Activated CD4-positive, alpha-beta T cell treated with anti-CD3 and anti-CD28 coated beads for 36 hours (primary cell): ENCODE measurements at places on chromosomes 5 and 9. TPM values are rescaled to one million over a fixed set of nuclear protein-coding genes. Genes with fewer than 3 reads are reported as not detected.
A peak's percentile ranks its signal among the peaks of the same experiment; 100 is the strongest.

GRCh38 chr5:131491749-131492148 lies 143.3 kb downstream of the RAPGEF6 start:
- H3K36me3 ChIP-seq = peaks cover 71% of the 10 kb centered on the region
- DNase-seq = no peak
- H3K27ac ChIP-seq = no peak overlapping the region
- H3K4me1 ChIP-seq = peaks cover 34% of the 10 kb centered on the region
- no peak overlapping the region for H3K4me3 ChIP-seq

DNA sequence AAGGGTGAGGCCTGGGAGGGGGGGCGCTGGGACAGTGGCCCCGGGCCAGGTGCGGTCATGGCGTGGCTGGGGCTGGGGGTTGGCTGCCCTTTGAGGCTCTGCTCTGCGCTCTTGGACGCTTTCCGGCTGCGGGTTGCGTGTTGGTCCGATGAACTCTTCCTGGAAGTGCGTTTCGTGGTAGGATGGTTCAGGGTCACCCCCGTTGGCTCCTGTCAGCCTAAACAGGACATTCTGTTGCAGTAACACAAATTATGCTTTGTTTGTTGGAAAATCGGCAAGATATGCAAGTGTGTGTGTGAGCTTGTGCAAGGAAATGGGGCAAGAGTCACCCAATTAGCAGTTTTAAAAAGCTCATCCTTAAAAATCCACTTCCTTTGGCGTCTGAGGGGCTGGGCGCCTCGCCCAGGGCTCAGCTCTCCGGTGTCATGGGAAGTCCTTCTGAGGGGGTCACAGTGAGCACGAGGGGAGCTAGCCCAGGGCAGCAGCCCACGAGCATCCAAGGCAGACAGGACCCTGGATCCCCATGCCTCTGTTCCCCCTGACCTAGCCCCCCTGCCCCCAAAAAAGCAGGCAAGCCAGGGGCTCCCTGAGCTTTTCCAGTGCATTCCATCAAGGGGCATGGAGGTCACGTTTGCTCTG lies 22.2 kb upstream of the RNU6ATAC start:
- H3K27me3 ChIP-seq = no peaks in the 10 kb centered on the region
- no peaks in the 10 kb centered on the region for H3K36me3 ChIP-seq
- DNase-seq = peak; percentile 2
- H3K27ac ChIP-seq = no peak overlapping the region
- no peak overlapping the region for H3K4me3 ChIP-seq

Gene INVS
- 14.1 TPM for total RNA-seq

Gene PLAC8L1
- total RNA-seq = not detected

DNA sequence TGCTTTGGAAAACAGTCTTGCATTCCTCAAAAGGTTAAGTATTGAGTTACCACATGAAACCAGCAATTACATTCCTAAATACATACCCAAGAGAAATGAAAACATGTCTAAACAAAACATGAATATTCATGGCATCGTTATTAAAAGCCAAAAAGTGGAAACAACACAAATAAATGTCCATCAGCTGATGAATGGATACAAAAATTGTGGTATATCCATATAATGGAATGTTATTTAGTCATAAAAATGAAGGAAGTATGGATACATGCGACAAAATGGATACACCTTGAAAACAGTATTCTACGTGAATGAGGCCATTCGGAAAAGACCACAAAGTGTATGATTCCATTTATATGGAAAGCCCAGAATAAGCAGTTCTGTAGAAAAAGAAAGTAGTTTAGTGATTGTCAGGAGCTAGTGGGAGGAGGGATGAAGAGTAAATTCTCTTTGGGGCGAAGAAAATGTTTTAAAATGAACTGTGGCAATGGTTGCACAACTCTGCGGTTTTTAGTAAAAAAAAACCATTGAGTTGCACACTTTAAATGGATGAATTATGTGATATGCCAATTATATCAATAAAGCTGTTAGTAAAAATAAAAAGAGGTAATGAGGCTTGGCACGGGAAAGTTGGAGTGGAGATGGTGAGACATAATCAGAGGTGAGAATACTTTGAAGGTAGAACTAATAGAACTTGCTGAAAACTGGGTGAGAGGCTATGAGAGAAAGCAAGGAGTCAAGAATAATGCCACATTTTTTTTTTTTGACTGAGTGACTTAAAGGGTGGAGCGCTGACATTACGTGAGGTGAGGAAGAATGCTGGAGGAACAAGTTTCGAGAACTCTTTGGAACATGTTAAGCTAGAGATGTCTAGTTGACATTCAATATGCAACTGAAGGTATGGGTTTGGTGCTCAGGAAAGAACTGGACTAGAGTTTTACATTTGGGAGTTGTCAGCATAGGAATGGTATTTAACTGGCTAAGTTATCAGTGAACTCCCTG lies 194.9 kb upstream of the ZNF608 start:
- no peak overlapping the region for H3K27ac ChIP-seq
- no peak for DNase-seq
- no peaks in the 10 kb centered on the region for H3K36me3 ChIP-seq

- H3K4me3 ChIP-seq = no peak overlapping the region
- H3K27me3 ChIP-seq = no peaks in the 10 kb centered on the region
- H3K4me1 ChIP-seq = peaks cover 8% of the 10 kb centered on the region
- no peak overlapping the region for H3K27ac ChIP-seq
- H3K36me3 ChIP-seq = no peaks in the 10 kb centered on the region
- DNase-seq = no peak
These were observed 73.0 kb downstream of the ENC1 start for GRCh38 chr5:74567411-74567995.

- DNase-seq = no peak
- H3K27ac ChIP-seq = no peak overlapping the region
- H3K36me3 ChIP-seq = peaks cover 2% of the 10 kb centered on the region
- H3K27me3 ChIP-seq = no peaks in the 10 kb centered on the region
These were observed 1.6 kb upstream of the TGFBR1 start for GRCh38 chr9:99103054-99103895.

- H3K36me3 ChIP-seq = peaks cover 2% of the 10 kb centered on the region
- H3K4me3 ChIP-seq = no peak overlapping the region
- no peaks in the 10 kb centered on the region for H3K27me3 ChIP-seq
- no peaks in the 10 kb centered on the region for H3K4me1 ChIP-seq
These were observed 14.6 kb downstream of the RECK start for GRCh38 chr9:36051317-36051716.

- peak overlapping the region; percentile 76 for H3K27ac ChIP-seq
- no peak for DNase-seq
- no peaks in the 10 kb centered on the region for H3K27me3 ChIP-seq
- peaks cover 74% of the 10 kb centered on the region for H3K4me1 ChIP-seq
These were observed 26.4 kb downstream of the JADE2 start for GRCh38 chr5:134551901-134552300.

- no peak for DNase-seq
- no peaks in the 10 kb centered on the region for H3K36me3 ChIP-seq
- H3K4me1 ChIP-seq = no peaks in the 10 kb centered on the region
- H3K27me3 ChIP-seq = no peaks in the 10 kb centered on the region
- H3K4me3 ChIP-seq = no peak overlapping the region
These were observed 65.9 kb downstream of the PPARGC1B start for GRCh38 chr5:149796030-149796429.

DNA sequence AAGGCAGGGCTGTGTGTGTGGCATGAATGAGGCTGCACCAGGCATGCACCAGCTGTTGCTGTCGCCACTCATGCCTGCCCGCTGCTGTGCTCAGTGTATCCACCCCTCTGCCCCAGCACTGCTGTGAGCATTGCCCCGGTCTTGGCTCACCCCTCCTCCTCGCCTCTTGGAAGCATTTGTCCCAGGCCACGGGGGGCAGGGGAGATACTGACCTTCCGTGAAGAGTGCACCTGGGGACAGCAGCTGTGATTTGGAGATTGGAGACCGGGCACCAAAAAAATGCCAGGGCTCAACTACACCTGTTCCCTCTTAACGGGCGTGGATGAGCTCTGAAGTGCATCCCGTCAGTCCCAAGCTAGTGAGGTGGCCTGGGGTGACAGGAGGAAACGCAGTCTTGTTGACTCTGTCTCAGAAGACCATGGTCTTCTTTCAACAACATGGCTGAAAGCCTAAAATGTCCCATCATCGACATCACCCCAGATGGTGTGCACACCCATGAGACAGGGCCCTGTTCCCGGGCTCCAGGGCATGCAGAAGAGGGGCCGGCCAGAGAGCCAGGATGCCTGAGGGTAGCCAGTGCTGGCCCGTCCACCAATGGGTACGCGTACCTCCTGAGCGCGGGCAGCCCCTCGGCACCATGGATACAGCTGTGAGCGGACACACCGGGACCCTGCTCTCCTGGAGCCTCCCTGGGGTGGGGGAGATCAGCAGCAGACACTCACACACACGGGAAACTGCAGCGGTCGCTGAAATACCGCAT lies 115.8 kb downstream of the COL5A1 start:
- no peaks in the 10 kb centered on the region for H3K27me3 ChIP-seq
- no peaks in the 10 kb centered on the region for H3K36me3 ChIP-seq
- no peaks in the 10 kb centered on the region for H3K4me1 ChIP-seq
- no peak overlapping the region for H3K27ac ChIP-seq

DNA sequence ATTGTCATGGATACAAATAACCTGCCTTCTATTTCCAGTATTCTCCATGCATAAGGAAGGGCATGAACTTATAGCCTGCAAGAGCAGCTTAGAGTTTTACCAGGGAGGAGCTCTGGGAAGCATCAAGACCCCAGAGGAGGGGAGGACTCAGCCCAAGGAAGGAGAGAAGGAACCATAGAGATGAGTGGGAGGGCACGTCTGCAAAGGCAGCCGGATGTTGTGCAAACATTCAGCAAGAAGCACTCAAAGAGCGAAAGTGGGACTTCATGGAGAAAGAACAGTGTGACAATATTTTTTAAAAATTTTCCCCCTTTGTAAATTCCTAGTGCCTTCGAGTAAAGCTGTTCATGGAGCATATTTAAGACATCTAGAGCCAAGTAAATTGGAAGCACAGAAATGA lies 270.1 kb upstream of the PTGER4 start:
- peak overlapping the region; percentile 94 for H3K27ac ChIP-seq
- peak; percentile 65 for DNase-seq
- H3K4me3 ChIP-seq = peak overlapping the region; percentile 58
- peaks cover 23% of the 10 kb centered on the region for H3K36me3 ChIP-seq

- H3K36me3 ChIP-seq = no peaks in the 10 kb centered on the region
- no peaks in the 10 kb centered on the region for H3K27me3 ChIP-seq
- no peaks in the 10 kb centered on the region for H3K4me1 ChIP-seq
- H3K4me3 ChIP-seq = no peak overlapping the region
- no peak overlapping the region for H3K27ac ChIP-seq
These were observed 73.4 kb upstream of the ATG10 start for GRCh38 chr5:81898403-81898802.

DNA sequence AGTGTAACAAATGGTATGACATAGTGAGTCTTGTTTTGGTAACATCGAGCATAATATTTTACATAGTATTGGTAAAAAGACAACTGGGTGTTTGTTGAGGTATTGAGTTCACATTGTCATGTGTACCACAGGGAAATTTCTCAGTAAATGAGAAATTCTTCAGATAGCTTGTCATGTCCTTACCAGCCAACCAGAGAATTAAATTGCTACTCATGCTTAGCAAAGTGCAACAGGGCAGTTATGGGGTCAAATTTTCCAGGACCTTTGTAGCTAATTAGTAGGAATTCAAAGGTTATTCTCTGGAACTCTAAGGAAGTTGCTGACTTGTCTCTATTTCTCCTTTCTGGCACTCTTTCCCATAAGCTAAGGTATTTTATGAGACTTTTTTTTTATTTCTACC lies 595.7 kb downstream of the EFNA5 start:
- no peak for DNase-seq
- H3K36me3 ChIP-seq = no peaks in the 10 kb centered on the region
- H3K27me3 ChIP-seq = no peaks in the 10 kb centered on the region
- H3K27ac ChIP-seq = no peak overlapping the region

Gene PCDHB6
- not detected for total RNA-seq

- peaks cover 3% of the 10 kb centered on the region for H3K4me1 ChIP-seq
- no peak overlapping the region for H3K27ac ChIP-seq
- no peaks in the 10 kb centered on the region for H3K36me3 ChIP-seq
- DNase-seq = no peak
- peaks cover 3% of the 10 kb centered on the region for H3K27me3 ChIP-seq
These were observed 19.9 kb upstream of the PCA3 start for GRCh38 chr9:76744336-76744735.

Gene MED27
- total RNA-seq = 32.5 TPM

Gene INSL4
- total RNA-seq = not detected

DNA sequence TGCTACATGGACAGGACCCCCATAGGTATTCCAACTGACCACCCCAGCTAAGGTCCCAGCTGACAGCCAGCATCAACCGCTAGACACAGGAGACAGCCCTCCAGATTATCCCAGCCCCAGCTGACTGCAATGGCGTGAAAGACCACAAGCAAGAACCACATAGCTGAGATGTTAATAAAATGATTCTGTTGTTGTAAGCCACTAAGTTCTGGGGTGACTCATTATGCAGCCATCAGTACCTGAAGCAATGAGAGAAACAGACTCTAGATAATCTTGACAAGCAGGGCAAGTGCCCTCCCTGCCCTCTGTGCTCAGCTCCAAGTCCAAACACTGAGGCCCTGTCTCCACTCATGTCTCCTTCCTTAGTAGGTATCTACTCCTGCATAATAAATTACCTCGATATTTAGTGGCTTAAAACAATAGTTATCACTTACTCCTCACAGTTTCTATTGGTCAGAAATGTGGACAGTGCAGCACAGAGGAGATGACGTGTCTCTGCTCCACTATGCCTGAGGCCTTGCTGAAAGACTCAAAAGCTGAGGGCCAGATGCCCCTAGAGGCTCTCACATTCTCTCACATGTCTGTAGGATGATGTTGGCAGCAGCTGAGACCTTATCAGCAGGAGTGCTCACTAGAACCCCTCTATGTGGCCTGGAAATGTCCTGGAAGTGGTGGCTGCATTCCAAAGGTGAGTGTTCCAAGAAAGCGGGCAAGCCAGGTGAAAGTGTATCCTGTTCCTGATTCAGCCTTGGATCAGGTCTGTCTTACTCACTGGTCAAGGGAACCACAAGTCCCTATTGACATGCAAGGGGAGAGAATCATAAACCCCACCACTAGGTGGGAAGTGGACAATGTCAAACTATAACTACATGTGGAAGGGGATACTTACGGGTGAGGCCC lies 2.5 kb downstream of the MGAT1 start:
- peak overlapping the region; percentile 54 for H3K4me3 ChIP-seq
- no peaks in the 10 kb centered on the region for H3K27me3 ChIP-seq
- H3K27ac ChIP-seq = peak overlapping the region; percentile 55

DNA sequence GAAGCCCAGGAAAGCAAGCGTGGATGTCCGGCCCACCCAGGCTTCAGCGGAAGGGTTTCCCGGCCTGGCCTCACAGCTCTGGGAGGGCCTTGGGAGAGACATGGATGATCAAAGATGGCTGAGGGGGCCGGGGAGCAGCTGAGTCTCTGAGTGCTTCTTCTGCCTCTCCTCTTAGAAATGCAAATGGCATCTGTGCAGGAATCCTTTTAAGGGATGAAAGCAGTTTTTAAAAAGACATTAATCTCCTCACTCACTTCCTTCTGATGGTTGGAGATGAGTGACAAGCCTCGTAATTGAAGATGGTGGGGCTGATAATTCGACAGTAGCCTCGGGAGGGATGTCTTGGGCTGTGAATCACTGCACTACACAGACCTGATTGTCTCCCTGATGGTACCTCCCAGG lies 24.3 kb upstream of the PITX1 start:
- H3K36me3 ChIP-seq = no peaks in the 10 kb centered on the region
- no peak overlapping the region for H3K4me3 ChIP-seq
- no peak overlapping the region for H3K27ac ChIP-seq
- no peaks in the 10 kb centered on the region for H3K4me1 ChIP-seq
- H3K27me3 ChIP-seq = peaks cover 12% of the 10 kb centered on the region
- no peak for DNase-seq

GRCh38 chr9:3856592-3856991 lies 330.8 kb upstream of the RFX3 start:
- H3K27ac ChIP-seq = no peak overlapping the region
- no peaks in the 10 kb centered on the region for H3K4me1 ChIP-seq
- DNase-seq = no peak
- H3K4me3 ChIP-seq = no peak overlapping the region

Gene CEP72
- total RNA-seq = 23.7 TPM
